ENCODE measurements at places on chromosomes 5 and 9. TPM values are rescaled to one million over a fixed set of nuclear protein-coding genes. Genes with fewer than 3 reads are reported as not detected.

Gene HRH2
- 0.05 TPM for total RNA-seq

Gene ANKRD20A1
- 0.33 TPM for total RNA-seq

Gene SH3RF2
- total RNA-seq: 0.19 TPM

Gene RUSC2
- not detected for total RNA-seq

Gene PCDHA11
- total RNA-seq: 0.05 TPM

Gene OR4F3
- not detected for total RNA-seq

Gene DCANP1
- total RNA-seq: not detected

Gene PCA3
- not detected for total RNA-seq
